ENCODE measurements at places on chromosomes 12 and 14.

- DNase-seq, result no peak
Observed at GRCh38 chr12:32005496-32006125, 46.4 kb downstream of the RESF1 start.

GRCh38 chr12:1879633-1880032 lies 38.8 kb downstream of the CACNA2D4 start:
- no peak for DNase-seq

DNA sequence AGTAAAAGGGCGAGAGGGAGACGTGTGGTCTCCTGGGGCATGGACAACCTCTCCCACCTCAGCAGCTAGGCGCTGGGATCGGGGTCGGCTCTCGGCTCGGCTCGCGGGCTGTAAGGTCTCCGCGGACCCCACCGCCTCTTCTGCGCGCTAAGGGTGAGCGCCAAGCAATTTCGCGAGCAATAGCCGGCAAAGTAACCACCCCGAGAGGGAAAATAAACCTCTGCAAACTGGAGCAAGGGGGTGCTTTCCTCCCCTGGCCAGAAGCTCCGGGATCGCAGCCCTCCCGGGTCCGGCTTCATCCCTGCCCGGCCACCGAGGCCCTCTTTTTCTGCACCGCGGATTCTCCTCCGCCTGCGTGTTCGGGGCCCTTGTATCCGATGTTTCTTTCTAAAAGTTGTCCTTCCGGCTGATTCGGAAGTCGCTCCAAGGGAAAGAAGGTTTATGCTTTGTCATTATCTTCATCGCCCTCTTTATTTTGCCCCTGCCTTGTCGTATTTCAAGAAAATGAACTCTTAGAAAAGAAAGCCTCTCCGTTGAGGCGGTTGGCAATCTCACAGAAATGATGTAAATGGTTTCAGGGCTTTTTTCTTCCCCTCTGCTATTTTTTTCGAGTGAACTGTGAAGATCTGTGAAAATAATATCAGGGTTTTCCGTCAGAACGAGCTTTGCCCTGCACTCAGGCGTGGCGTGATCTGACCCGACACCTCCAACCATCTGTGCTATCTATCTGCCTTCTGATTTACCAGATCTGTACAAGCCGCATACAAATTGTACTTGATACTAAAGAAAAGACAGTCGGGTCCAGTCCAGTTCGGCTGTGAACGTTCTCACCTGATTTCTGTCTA lies 1.7 kb upstream of the SIX6 start:
- DNase-seq, result no peak

DNA sequence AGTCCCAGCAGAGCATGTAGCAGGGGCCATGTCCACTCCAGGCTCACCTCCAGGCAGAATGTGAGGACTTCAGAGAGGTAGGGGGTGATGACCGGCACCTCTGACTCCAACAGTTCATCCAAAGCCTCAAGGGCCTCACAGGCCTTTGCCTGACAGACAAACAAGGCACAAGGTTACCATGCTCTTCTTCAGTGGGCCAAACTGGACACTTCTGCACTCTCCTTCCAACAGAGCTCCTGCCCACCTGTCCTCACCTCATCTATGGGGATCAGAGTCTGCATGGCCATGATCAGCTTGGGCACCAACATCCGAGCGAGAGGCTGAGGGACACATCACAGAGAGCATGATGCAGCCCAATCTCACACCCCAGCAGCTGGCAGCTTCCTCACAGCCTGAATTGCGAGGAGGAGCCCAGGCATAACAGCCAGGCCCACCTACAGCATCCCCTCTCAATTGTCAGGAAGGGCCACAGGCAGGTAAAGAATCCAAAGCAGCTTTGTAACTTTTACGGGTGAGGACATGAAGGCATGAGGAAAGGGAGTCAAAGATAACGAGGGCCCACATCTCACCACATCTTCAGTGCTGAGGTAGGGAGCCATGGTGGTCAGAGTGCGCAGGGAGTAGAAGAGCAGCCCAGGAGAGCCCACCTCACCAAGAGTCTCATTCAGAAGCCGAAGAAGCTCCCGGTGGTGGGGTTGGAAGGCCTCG lies 1.6 kb downstream of the IPO4 start:
- DNase-seq, result no peak

DNA sequence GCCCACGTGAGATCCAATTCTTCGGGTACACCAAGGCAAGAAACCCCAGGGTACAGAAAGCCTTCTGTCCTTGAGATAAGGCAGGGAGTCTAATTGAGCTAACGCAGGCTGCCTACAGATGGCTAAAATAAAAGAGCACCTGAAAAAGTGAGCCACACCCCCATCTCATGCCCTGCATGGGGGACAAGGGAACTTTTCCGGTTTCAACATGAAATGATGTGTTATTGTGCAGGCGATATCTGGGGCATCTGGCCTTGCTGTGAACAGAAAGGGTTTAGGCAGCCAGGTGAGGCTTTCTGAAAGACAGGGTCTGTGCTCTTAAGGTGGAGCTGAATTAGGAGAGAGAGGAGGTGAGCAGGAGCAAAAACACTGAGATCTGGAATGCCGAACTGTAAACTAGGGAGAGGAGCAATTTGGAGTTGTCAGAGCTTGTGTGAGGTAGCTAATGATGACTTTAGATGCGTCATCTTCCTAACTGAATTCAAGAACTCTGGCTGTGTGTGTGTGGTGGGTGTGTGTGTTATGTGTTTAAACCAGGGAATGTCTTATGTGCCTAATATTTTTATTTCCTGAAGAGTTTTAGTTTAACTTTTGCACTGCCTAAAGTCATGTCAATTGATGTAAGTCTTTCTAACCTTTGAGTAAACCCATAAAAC lies 20.1 kb upstream of the LDHB start:
- DNase-seq, result no peak

GRCh38 chr12:102806110-102806509 lies 110.9 kb downstream of the PAH start:
- DNase-seq, result no peak

DNA sequence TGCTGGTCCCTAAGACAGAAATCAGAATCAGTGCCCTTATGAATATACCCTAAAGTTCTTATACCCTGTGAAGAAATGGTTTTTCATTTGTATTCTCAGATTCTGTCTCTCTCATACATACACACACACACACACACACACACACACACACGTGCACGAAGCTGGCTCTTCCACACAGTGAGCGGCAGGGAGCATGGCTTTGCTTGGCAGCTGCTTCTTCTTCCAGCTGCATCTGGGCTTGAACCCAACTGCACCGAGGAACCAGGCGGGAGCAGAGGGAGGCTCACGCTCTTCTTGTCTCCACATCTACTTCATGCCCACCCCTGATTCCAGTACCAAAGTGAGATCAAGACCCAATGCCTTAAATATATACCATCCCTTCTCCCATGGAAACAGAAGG lies 19.4 kb downstream of the GRIN2B start:
- DNase-seq, result no peak

DNA sequence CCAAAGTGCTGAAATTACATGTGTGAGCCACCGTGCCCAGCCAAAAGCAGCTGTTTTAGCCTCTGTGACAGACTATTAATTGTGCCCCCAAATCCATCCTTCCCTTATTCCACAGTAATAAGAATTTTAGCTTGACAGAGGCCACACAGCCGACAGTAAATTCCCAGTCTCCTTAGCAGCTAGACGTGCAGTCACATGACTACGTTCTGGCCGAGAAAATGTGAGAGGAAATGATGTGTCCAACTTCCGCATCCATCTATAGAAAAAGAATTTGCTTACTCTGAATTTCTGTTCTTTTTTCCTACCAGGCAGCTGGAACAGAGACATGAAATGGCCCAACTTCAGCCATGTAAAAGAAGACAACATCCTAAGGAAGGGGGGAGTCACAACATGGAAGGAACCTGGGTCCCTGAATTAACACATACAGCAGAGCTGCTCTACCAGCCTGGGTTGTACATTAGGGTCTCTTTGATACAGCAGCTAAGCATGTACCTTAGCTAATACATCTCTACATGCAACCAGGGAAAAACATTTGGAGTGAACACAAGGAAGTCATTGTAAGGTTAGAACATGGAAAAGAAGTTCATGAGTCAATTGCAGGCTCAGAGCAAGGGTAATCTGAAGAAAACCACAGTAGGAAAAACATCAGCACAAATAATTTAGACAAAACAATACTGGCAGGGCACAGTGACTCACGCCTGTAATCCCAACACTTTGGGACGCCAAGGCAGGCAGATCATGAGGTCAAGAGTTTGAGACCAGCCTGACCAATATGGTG lies 35.5 kb downstream of the CIT start:
- no peak for DNase-seq

GRCh38 chr12:102903337-102904007 lies 13.6 kb downstream of the PAH start:
- DNase-seq, result no peak

DNA sequence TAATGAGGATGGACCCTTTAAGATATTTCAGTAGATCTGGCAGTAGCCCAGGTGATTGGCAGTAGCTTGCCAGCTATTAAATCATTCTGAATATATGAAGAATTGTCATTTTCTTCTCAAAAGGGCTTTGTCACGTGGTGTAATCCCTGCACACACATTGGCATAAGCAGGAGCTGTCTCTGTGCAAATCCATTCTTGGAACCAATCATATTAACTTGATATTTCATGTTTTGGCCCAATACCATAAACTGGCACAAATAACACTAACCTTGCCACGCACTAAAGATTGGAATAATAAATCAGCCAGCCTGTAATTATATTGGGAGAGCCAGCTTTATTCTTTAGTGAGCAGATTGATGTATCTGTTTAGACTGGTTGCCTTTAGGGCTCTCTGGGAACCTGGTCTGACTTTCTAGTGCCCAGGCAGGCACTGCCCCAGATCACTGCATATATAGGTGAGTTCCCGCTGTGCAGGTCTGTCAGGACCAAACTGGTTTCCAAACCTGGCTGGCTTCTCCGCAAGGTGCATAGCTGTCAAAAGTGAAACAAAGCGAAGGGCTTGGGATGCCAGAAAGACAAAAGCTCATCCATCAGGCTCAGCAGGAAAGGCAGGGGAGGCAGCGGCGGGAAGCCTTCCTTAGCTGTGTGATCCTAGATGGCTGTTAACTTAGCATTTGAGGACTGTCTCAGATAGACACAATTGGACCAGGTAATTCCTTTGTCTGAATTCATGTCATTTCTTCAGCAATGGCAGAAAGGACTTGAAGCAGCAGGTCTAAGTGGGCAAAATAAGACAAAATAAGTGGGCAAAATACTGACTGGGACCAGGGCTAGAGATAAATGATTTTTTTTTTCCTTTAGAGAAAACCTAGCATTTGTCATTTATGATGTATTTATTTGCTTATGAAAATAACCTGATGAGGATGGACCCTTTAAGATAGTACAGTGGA lies 128.8 kb upstream of the DYRK2 start:
- DNase-seq, result no peak

GRCh38 chr12:102958073-102958829 lies 777 bp downstream of the ASCL1 start:
- DNase-seq, result no peak

- DNase-seq, result no peak
Observed at GRCh38 chr12:122827258-122827657, 8.0 kb upstream of the HIP1R start.

- no peak for DNase-seq
Observed at GRCh38 chr12:109532721-109533486, 40.4 kb downstream of the MMAB start.

- no peak for DNase-seq
Observed at GRCh38 chr12:95445884-95446505, 28.0 kb upstream of the METAP2 start.

DNA sequence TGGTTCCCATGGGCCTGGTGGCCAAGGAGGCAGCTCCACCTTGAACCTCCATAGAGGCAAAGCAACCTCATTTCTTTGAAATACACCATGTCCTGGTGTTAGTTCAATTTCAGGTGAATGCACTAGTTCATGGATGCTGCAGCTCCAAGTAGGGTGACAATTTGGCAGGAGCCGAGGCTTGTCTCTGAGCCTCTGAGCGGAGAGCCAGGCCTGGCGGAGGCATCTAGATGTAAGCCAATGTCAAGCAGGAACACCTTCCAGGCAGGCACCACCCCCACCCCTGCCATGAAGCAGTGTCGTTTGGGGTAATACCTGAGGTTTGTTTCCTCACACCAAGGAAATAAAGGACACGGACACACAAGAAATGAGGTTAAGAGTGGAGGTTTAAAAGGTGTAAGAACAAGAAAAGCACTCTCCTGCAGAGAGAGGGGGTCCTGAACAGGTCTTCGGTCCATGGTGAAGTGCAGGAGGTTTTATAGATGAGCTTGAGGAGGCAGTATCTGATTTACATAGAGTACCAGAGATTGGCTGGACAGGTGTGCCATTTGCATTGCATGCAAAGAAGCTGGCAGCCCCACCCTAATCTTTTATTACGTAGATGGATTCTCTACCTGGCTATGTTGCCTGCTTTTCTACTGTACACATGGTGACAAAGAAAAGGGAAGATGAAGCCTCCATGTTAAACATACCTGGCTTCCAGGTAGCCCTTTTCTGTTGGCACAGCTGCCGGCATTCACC lies 60.3 kb downstream of the RIN3 start:
- no peak for DNase-seq

- DNase-seq, result no peak
Observed at GRCh38 chr12:51392556-51393237, 1.5 kb upstream of the GALNT6 start.

DNA sequence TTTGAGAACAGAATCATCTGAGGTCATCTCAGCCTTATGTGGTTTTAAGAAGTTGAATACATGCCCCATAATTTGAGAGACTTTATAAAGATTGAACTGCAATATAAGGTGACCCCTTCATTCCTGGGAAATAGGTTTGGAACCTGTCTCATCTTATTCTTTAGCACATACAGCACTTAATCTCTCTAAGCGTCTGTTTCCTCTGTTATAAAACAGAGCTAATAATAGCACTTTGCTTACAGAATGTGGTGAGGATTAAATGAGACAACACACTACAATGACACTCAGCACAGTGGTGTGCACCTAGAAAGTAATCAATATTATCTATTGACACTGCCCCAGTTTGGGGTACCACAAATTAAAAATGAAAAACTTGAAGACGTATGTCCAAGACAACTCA lies 102.1 kb downstream of the DUSP6 start:
- no peak for DNase-seq

- no peak for DNase-seq
Observed at GRCh38 chr12:94930216-94930654, 73.3 kb downstream of the NDUFA12 start.

GRCh38 chr12:31278424-31278823 lies 47.5 kb downstream of the SINHCAF start:
- no peak for DNase-seq

- DNase-seq, result no peak
Observed at GRCh38 chr12:57897286-57897974, 43.9 kb upstream of the ATP23 start.

GRCh38 chr12:98595243-98595988 lies 1.9 kb downstream of the SLC25A3 start:
- no peak for DNase-seq

DNA sequence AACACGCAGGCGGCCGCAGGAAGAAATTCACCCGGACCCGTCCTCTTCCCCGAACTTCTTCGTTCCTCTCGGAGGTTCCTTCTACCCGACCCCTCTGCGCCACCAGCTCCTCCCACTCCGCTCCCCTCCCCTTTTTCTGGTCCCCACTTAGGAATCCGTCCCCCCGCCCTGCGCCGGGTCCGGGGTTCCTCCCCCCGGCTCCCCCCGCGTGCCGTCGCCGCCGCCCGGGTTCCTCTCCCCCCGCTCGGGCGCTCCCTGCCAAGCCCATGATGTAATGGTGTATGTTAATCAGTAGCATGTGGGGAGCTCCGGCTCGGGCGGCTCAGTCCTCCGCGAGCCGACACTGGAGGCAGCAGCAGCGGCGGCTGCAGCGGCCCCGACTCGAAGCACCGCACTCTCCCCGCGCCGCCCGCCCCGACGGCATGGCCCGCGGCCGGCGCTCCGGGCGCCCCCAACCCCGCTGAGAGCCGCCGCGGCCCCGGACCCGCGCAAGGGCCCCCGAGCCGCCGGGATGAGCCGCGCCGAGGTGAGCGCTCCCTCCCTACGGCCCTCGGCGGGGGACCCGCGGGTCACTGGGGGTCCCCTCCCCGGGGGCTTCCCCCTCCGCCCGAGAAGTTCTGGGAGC lies 1.0 kb upstream of the SAMD4A start:
- peak; percentile 93 for DNase-seq

All from hippocampal formation (tissue), 2 donors.